DMS79 (cell line): ENCODE measurements at places on chromosomes 5 and 9.

- DNase-seq = peak; percentile 55
These were observed 130.5 kb upstream of the ITGA1 start for GRCh38 chr5:52657247-52657645.

GRCh38 chr5:61200582-61201155 is 38.4 kb upstream of the SMIM15 start:
- no peak for DNase-seq

- DNase-seq = no peak
These were observed 100.3 kb downstream of the PAX5 start for GRCh38 chr9:36933676-36934215.

DNA sequence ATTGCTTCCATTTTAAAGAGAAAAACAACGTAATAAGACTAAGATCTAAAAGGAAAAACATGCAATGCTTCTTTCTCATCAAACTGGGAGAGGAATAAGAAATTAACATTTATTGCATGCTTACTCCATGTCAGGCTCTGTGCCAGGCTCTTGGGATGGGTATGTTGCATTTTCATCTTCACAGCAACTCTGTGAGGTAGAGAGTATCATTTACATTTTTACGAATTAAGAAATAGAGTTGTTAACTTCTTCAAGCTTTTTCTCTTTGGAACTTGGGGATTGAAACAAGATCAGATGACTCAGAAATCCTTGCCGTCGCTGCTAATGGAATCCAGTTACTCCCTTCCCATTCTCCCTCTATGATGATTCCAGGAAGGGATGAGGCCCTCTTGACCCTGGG is 39.5 kb downstream of the PDE8B start:
- DNase-seq = no peak

DNA sequence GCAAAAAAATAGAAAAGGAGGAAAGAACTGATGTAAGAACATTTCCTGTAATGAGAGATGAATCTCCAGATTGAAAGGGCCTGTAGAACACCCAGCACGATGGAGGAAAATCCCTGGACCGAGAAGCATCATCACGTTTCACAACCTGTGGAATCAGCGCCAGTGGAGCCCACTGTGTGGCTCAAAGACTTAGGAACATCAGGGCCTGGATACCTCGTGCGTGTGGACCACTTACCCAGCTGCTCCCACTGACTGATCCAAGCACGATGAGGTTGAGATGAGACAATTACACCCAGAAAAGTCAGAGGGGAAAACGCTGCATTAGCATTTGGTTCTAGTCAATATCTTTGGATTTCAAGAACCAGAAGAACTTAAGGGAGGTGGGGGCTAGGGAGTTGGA is 224.6 kb downstream of the SYK start:
- no peak for DNase-seq

DNA sequence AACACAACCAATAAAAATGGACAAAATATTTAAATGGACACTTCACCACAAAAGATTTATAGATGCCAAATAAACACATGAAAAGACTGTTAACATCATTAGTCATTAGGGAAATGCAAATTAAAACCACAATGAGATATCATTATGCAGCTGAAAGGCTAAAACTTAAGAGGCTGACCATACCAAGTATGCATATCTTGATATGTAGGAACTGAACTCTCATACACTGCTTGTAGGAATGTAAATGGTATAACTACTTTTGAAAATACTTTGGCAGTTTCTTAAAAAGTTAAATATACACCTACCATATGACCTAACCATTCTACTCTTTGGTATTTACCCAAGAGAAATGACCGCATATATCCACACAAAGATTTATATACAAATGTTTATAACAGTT is 13.6 kb upstream of the ADAMTS12 start:
- no peak for DNase-seq

DNA sequence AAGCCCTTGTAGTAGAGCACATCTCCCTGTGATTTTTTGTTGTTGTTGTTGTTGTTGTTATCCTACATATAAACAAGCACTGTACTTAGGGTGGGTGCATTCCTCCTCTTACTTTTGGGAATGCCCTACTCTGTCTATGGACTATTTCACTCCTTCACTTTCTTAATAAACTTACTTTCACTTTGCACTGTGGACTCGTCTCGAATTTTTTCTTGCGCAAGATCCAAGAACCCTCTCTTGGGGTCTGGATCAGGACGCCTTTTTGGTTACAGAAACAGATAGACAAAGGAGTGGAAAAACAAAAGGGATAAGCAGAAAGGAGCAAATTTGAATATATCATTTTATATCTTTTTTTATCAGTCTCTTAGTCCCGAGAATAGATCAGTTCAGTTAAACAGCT is 14.4 kb upstream of the PAIP1 start:
- no peak for DNase-seq

GRCh38 chr9:95307538-95307937 is 10.0 kb downstream of the FANCC start:
- DNase-seq = no peak

- no peak for DNase-seq
These were observed 18.3 kb upstream of the BTNL3 start for GRCh38 chr5:180970336-180970735.

GRCh38 chr5:139636975-139637408 is 11.2 kb upstream of the CXXC5 start:
- DNase-seq = no peak

DNA sequence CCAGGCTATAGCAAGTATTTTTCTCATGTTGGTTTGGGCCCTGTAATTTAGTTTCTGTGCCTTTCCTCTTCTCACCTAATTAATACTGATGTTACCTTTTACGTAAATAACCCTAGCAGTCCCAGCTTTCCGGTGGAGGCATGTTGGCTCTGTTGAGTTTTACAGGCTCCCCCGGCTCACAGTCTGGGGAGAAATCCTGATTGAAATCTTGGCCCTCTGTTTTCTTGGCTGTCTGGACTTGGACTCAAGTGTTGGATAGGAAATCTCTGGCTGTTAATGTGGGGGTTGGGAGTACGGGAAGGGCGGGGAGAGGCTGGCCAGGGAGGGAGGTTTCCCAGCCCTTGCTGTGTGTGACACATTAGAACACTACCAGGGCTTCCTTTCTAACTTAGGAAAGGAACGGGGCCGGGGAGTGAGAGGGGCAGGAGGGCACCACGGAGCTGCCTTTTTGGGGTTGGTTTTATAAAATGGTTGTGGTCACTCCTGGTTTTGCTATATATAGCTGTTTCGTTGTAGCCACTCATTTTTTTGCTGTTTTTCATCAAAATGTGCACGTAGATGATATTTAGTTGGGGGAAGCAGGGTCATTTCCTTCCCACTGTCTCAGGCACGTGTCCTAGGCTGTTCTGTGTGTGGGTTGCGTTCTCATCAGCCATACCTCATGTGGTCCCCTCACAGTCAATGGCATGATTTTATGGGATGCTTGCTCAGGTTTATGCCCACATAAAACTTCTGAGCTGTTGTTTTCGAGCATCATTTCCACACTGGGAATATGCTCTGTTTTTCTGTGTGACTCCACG is 11.0 kb downstream of the TRIO start:
- DNase-seq = no peak

DNA sequence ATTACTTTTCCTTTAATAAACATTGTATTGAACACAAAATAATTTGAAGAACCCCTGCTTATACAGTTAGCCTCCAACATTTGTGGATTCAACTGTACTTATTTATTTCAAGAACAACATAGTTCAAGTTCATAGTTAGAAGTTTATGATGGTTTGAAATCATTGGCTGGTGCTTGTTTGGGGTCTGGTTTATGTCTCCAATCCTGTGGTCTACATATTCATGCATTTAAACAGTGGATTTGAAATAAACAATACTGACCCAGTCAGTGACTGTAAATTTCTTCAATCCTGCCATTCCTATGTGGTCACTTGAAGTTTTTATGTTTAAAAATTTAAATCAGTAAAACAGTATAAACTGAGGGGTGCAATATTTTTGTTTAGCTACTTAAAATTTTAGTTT is 145.1 kb upstream of the TRPC7 start:
- no peak for DNase-seq

- no peak for DNase-seq
These were observed 57.2 kb downstream of the MLANA start for GRCh38 chr9:5947912-5948311.

DNA sequence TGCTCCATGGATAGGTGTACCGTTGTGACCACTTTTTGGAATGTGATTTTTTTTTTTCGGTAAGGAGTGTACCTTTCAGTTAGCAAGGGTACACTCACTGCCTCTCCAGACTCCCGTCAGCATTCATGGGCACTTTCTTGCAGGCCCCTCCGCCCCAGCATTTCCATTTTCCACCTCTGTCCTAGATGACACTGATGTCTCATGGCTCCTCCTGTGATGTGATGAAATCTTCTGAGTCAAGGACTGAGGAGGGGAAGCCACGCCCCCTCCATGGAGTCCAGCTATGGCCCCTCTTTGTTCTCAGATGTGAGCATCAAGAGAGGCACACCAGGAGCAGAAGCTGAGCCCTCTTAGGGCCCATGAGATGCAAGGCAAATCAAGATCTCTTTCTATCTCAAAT is 61.8 kb downstream of the CTSL start:
- DNase-seq = no peak

GRCh38 chr5:140261403-140262171 is 41.3 kb downstream of the PFDN1 start:
- DNase-seq = peak; percentile 40

- DNase-seq = no peak
These were observed 577.7 kb downstream of the EBF1 start for GRCh38 chr5:158521995-158522394.

DNA sequence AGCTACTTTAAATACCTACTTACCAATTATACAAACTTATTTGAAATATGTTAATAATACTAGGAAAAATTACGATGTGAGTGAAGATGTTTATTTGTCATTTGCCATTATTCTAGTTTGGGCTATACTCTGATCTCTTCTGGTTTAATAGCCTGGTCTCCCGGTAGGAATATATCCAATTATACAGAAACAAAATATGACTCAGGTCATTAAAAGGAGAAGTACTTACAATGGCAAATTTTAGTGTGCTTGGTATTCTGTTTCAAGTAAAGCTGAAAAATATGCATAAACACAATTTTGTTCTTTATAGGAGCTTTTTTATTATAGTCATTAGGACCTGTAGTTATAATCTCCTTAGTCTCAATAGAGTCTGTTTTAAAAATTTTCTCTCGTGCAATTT is 176.8 kb downstream of the SLCO4C1 start:
- DNase-seq = no peak

DNA sequence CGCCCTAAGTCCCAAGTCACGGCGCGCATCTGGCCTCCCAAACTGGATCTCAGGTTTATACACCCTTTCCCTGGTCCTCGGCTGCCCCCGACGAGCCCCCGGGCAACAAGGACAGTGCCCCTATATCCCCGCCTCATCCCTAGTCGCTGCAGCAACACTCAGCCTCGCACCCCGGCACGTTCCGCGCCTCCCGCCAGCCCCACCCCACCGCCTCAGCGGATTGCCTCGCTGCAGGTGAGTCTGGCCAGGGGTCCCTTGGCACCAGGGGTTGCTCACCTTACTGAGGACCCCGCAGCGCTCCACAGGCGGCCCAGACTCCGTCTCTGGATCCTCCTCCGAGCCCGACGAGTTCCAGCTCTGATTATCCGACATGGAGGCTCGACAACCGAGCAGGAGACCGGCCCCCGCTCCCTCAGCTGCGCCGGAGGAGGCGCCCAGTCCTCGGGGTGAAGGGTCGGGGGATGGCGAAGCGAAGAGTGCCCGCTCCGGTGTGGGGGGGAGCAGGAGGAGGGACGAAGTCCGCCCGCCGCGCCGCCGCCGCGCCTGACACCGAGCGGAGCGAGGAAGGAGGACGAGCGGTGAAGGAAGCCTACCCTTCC is 494 bp downstream of the CERT1 start:
- DNase-seq = no peak

DNA sequence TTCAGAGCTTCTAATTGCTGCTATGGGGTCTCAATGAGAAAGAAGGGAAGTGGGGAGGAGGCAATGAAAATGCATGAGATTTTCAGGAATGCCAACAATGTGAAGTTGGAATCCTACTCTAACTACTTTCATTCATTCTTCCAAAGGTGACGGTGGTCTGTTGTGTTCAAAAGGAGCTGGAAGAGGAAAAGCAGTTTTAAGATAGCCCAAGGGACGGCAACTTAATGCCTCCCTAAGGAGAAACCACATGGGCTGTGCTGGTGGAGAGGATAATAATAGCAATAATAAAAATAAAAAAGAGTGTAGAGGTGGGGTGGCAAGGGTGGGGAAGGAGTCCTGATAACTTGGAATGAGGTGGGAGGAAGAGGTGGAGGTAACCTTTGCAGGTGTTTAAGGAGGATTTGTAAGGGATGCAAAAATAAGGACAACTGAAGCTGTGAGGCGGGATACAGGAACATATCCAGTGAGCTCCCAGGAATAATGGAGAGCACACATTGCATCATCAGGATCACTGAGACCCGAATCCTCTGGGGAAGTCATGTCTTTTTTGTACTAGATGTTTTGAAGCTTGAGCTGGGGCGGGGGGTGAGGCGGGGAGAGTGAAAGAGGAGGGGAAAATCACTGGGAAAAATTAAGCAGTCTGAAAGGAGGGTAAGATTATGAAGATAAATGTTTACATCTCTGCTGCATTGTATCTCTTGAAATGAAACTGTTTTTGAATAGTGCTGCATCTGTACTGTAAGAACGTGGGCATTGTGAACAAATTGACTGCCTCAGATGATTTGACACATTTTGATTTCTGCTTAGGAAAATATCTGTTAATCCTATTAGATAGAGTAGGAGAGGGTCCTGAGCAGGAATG is 120.1 kb upstream of the TMEM161B start:
- DNase-seq = no peak

DNA sequence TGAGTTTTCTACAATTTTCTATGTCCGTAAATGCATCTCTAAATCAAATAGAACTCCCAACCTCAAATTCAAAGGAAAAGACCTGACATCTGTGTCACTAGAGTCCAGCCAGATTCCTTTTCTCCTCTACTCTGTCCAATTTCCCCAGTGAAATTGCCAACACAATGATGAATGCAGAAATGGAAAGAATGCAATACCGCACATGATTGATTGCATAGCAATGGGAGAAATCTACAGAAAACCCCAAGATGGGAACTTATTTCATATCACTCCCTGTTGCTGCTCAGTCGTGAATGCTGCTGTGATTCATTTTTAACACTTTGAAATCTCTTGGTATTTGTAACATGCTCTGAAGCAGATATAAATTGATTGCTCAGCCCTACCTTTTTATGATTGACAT is 355.1 kb upstream of the TUSC1 start:
- no peak for DNase-seq

GRCh38 chr9:115240676-115241075 is 122.7 kb upstream of the TNC start:
- DNase-seq = no peak
